Neuronal stem cell (in vitro differentiated cells): ENCODE measurements at places on chromosomes 6 and 20.

DNA sequence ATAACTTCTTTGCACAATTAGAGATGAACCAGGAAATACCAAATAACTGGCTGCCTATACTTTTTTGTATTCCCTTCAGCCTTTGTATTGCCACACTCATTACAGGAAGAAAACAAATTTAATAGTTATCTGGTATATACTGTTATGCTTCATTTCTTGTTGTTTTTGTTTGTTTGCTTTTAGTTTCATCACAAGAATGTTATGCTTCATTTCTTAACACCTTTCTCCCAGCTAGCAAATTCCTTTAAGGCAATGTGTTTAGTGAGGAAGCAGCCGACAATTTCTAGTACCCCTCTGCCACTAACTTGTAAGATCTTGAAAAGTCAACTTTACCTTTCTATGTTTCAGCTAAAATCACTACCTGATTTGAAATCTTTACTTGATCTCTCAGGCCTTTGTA lies 1.4 kb downstream of the NCOA6 start:
- DNase-seq = no peak

DNA sequence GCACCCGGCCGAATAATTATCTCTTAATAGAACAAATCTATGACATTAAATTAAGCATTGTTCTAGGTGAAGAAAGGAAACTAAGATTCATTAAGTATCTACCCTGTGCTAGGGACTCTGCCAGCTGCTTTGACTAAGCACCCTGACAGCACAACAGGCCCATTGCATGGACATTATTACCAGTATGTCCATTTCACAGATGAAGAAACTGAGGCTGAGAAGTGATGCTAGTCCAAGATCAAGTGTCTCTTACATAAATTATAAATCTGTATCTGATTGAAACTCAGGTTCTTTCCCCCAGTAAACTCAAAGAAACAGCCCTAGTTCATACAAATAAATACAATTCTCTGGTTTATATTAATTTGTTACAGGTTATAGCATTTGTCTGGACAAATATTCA lies 31.3 kb downstream of the SLC22A23 start:
- DNase-seq = no peak

DNA sequence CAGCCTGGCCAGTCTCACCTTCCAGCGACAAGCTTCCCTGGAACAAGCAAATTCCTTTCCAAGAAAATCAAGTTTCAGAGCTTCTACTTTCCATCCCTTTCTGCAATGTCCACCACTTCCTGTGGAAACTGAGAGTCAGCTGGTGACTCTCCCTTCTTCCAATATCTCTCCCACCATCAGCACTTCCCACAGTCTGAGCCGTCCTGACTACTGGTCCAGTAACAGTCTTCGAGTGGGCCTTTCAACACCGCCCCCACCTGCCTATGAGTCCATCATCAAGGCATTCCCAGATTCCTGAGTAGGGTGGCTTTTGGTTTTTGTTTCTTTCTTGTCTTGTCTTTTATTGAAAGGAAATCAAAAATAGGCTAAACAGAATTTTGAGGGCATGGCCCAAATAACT lies 24.3 kb downstream of the MYCT1 start:
- no peak for DNase-seq

DNA sequence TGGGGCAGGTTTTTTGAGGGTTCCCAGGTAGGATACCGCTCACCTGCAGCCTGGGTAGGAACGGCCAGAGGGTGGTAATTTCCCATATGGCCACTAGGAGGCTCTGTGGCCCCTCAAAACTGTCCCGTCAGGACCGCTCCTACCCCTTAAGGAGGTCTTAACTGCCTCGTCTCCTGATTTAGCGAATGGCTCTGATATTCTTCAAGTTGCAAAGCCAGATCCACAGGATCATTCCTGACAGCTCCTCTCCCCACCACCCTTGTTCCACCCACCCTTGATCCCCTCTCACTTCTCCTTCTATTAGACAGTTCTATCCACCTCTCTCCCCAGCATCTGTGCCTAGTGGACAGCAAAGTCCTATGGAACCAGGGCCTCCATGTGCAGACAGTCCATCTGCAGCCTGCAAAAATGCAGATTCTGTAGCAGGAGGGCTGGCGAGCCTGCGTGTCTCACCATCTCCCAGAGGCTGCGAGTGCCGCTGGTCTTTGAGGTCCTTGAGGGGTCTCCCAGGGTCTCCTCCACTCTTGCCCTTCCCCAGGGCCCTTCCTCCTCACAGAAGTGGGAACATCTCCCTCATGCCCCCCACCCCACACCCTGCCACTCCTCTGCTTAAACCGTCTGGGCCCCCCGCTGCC lies 34.3 kb upstream of the ZBP1 start:
- peak; percentile 42 for DNase-seq
